CD4-positive, alpha-beta T cell treated with Interleukin-2 at 100 ng/mL for 4 hours (primary cell): ENCODE measurements at places on chromosomes 13 and 19.

- DNase-seq, result peak; percentile 23
Observed at GRCh38 chr19:19405971-19406877, 749 bp downstream of the GATAD2A start.

DNA sequence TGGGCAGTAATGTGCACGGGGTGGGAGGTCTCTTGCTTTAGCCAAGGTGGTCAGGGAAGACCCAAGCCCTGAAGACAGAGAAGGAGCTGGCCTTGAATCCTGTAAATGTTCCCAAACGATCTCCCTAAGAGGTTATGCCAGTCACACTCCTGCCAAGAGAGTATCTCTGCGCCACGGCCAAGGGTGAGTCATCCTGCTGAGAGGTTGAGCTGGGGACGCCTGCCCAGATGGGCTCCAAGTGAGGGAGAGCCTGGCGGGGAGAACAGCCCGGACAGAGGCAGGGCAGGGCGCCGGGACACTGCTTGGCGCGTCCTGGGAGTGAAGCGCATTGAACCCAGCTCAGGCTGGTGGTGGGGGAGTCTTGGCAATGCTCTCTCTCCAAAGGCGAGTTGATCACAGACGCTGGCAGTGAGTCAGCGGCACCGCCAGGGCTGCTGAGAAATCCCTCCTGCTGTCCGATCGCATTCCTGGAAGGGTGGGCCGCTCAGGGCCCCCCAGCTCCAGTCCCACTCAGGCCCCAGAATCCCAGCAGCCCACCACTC is 16.4 kb downstream of the SULT2B1 start:
- no peak for DNase-seq

GRCh38 chr19:19111967-19112580 is 26.2 kb downstream of the TMEM161A start:
- no peak for DNase-seq

DNA sequence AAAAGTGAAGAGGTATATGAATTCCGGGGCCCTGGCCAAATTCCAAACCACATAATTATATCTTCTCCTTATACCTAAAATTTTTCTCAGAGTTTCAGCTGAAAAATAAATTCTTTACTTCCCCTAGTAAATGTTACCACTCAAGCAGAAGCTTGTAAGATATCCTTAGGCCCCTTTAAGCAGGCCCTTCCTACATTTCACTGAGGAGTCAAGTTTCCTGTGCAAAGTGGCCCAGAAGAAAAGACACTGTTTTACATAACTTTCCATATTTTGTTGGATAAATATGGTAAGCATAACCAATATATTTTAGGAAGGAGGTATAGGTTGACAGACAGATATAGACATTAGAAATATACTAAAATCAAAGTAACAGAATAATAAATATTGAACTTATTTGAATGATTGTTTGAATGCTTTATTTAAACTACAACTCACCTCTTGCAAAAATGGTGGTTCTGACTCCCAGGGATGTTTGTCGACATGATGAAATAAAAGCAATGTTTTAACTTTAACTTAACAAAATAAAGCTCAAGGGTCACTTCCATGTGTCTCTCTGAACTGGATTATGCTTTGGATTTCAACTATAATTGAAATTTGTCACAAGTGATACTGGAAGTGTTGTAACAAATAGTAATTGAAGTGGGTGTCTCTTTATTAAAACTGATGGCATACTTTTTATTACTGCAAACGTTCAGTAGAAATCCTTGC is 141.2 kb downstream of the SPRY2 start:
- no peak for DNase-seq

DNA sequence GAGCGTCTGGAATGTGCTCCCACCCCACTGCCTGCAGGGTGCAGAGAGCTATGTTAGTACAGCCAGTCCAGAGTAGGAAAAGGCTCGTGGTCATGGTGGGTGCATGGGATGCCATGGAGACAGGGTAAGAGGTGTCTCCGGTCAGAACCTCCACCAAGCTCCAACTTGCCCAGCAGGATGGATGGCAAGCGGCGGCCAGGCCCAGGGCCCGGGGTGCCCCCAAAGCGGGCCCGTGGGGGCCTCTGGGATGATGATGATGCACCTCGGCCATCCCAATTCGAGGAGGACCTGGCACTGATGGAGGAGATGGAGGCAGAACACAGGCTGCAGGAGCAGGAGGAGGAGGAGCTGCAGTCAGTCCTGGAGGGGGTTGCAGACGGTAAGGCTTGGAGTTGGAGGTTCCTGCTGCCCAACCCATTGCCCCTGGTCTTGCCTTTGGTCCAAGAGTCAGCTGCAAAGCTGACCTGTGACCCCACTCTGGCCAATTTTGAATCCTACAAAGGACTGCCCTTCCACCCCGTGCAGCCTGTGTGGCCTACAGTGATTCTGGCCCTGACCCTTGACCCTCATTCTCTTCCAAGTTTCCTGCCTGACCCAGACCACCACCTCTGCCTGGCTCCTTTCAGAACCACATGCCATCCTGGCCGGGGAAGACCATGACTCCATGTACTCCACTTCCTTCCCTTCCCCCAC is 14.7 kb downstream of the POLD1 start:
- DNase-seq, result no peak

DNA sequence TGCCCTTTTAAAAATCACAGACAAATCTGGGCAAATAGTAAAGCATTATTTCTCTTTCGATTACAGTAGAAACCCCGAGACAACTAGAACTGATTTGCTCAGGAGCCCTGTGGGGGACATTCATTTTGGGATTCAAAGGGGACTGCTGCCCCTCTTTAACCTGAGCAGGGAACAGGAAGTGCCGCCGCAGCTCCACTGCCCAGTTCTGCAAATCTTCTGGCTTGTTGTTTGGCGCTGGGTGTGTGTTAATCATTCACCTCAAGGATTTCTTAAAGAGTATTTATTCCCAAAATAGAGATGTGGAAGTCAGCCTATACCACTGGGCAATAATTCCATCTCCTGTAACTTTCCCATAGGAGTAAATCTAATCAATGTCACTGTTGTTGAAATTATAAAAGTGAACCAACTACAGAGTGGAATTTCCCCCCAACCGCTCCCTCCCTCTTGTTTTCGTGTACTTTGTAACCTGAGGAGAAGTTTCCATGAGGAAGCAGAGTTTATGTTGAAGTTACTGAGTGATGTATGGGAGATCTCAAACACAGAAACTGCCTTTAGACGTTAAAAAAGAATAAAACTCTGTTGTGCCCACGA is 515.8 kb downstream of the KLF12 start:
- no peak for DNase-seq

DNA sequence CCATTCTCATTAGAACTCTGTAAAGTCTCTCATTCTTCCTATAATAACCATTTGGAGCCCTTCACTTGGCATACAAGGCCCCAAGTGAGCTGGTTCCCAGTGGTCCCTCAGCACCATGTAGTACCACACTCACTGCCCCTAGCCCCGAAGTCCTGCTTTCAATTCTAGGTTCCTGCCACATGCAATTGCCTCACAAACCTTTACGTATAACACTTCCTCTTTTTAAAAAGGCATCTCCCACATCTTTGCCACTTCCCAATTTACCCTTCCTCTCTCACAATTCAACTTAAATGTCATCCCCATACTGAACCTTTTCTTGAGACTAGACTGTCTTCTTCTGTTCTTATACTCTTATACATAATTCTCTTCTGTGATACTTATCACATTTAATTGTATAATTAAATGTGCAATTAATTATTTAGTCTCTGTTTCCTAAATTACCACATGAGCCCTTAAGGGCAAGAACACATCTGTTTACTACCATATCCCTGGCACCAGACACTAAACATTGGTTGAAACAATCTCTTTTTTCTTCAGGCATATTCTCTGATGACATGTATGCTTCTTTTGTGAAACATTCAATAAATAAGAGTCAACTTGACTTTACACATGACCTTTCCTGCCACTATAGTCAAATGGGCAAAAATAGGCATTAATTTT is 304.0 kb downstream of the SPRY2 start:
- DNase-seq, result peak; percentile 2

DNA sequence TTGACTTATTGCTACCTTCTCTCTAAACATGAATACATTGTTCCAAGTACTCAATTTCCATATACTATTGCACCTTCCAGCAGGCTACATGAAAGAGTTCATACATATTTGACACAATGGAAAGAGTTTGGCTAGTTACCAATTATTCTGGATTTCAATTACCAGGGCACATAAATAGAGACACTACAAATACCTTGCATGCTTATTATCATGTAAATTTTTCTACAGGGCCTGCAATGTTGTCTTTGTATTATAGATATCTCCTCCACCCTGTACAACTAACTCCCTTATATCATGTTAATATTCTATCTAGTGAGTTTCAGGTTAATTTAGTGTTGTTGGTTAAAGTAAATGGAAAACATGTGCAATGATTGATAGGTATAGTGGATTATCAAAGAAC is 540.7 kb upstream of the SLITRK5 start:
- DNase-seq, result no peak

- DNase-seq, result no peak
Observed at GRCh38 chr13:67147342-67148133, 82.6 kb downstream of the PCDH9 start.

DNA sequence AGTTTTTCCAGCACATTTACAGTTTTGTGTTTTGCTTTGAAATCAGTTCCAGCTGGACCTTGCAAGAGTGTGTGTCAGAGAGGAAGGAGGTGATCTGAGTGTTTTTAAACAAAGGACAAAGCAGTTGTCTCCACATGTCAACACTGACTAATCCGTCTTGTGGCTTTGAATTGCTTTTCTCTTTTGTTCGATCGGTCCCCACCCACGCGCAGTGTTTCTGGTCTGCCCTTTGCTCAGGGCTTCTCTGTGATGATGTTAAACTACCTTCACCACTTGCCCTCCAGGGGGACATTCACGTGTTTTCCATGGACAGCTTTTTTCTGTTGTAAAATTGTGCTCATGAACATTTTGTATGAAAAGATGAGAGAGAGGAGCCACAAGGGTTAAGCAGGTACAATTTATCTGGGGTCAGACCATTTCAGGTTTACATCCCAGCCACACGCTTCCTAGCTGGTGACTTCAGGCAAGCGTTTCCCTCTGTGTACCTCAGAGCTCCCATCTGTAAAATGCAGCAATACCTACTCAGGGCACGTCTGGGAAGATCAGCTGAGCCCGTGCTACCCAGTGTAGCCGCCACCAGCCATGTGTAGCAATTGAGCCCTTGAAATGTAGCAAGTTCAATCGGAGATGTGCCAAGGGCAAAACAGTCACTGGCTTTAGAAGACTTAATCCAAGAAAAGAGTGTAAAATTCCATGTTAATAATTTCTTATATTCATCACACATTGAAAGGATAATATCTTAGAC is 13.5 kb upstream of the PLA2G4C start:
- DNase-seq, result no peak

- no peak for DNase-seq
Observed at GRCh38 chr13:49497272-49497671, 1.5 kb downstream of the PHF11 start.

DNA sequence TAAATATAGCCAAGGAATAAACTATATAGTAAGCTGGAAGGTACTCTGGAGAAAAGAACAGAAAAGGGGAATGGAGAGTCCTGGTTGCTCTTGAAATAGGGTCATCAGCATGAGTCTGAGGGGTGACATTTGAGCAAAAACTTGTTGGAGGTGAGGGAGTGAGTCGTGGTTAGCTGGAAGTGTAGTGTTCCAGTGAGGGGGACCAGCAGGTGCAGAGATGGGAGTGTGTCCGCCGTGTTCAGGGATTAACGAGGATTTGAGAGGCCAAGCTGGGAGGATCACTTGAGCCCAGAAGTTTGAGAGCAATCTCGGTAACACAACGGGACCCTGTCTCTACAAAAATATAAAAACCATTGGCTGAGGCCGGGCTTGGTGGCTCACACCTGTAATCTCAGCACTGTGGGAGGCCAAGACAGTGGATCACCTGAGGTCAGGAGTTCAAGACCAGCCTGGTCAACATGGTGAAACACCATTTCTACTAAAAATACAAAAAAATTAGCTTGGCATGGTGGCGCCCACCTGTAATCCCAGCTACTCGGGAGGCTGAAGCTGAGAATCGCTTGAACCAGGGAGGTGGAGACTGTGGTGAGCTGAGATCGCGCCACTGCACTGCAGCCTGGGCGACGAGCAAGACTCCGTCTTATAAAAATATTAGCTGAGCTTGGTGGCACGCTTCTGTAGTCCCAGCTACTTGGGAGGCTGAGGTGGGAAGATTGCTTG is 1.1 kb downstream of the SUPT5H start:
- DNase-seq, result no peak

GRCh38 chr13:49844181-49844580 is 51.7 kb upstream of the KPNA3 start:
- no peak for DNase-seq

DNA sequence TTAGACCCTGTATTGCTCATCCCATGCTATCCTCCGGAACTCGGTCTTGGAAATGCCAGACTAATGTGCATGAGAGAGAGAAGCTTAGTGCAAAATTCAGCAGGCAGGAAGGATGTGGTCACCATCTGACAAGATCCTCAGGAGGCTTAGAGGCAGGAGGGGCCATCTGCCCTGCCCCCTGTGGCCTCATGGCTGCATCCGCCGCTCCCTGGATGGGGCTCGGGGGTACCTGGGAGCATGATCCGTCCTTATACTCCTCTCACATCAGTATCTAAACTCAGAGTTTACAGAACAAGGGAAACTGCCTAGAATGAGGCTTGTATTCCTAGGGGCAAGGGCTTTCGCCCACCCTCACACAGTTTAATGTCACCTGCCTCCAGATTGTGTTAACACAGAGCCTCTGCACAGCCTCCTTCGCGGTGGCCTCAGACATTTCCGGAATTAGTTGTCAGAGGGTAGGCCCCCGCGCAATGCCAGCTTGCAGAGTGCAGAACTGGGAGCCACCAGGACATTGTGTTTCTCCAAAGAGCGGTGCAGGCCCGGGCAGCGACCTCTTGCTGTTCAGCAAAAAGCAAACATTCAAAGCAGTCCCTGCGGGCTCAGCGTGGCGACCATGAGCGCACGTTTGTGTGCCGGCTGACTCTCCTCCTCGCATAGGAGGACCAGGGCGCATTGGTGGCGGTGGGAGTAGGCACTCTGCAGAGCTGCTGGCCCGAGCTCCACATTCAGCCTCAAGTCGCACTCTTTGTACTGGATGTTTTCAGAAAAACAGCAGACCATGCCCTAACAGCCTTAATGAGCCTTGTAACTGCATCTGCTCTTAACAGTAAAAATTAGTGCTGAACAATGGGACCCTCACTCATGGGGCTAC is 39.1 kb downstream of the GPR12 start:
- peak; percentile 37 for DNase-seq
